ENCODE measurements at places on chromosomes 7 and 10.

- DNase-seq: no peak
These were observed 692.5 kb downstream of the INHBA start for GRCh38 chr7:41010418-41010817.

GRCh38 chr10:96369890-96370583 is 11.2 kb upstream of the OPALIN start:
- no peak for DNase-seq

DNA sequence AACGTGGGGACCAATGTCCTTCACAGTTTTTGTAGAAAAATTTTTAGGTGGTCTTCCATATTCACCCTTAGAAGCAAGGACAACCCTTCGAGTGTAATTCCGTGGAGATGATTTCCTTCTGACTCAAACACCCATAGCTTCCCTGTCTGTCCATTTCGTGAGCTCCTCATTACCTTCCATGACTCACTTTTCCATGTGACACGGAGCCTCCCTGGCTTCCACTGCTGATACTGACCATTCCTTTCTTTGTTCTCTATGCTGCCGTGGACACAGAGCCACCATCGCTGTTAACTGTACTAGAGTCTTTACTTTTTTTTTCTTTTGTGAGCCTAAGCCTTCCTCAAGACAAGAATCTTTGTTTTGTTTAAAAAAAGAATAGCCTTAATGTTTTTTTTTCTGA is 12.5 kb upstream of the ARMS2 start:
- DNase-seq: no peak

DNA sequence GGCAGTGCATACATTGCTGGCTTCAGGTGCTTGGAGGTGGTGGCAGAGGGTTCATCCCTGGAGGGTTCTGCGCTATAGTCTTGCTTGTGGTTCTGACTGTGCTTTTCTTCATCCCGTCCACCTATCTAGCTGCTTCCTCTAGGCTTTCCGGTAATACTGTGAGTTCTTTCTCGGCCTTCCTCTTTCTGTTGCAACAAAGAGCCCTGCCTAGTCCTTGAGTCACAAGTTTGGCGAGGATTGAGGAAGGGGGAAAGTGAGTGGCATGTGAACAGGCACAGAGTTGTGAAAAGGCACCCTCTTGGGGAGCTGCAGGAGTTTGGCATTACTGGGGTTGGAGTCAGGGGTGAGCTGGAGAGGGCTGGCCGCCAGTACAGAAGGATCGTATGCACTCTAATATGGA is 123.0 kb downstream of the SH2D4B start:
- DNase-seq: peak; percentile 6

GRCh38 chr7:150736864-150737263 is 354 bp upstream of the GIMAP5 start:
- no peak for DNase-seq

DNA sequence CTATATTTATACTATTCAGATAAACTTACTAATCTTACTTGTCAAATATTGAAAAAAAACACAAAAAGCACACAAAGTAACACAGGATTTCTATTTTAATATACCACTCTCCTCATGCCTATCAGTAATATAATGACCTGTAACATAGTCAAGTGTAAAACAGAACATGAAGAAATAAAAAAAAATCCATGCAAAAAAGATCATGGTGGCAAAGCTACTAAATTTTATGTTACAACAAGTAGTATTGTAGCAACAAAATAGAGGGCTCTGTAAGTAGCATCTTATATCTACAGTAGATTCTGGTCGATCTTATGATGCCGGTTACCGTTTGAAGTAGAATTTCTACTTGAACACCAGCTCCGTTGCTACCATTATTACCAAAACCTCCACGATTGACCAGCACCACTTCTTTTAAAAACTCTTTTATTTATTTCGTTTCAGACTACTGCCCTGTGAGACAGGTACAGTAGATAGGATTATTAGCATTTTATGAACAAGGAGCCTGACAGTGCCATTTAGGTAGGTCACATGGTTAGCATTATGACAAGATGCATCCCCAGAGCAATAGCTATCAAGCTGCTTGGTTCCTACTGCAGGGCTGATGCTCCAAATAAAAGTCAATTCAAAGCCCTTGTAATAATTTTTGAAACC is 2.1 kb downstream of the CPED1 start:
- DNase-seq: no peak

DNA sequence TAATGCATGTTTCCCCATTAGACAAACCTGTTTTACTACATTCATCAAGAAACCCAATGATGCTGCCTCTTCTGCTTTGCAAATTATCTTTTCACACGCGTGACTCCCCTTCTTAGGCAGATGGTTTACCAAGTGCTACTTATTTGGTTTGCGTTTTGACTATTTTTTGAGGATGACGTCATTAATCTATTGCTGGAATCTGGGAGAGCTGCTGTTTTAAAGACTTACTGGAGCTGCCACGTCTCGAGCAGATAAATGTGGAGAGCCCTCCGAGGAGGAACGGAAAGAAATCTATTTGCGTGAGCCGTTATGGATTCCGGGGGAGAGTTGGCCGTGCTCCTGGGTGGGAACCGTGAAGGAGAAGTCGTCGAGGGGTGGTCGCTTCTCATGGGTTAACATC is 19.7 kb downstream of the INSYN2A start:
- DNase-seq: no peak

DNA sequence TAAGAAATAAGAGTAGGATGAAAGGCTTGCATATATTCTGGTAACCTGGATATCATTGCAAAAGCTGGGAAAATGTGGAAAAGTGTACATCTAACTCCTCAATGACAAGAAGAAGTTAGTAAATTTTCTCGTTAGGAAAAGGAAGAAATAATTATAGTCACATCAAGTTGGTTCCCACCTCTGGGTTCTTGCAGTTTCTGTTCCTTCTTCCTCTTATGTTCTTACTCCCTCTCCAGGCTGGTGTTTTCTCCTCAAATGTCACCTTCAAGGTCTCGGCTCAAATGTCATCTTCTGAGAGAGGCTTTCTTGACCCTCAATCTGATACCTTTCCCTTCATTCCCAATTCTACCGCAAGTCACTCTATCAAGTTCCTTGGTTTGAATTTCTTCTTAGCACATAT is 64.4 kb downstream of the ENTPD1 start:
- DNase-seq: no peak

DNA sequence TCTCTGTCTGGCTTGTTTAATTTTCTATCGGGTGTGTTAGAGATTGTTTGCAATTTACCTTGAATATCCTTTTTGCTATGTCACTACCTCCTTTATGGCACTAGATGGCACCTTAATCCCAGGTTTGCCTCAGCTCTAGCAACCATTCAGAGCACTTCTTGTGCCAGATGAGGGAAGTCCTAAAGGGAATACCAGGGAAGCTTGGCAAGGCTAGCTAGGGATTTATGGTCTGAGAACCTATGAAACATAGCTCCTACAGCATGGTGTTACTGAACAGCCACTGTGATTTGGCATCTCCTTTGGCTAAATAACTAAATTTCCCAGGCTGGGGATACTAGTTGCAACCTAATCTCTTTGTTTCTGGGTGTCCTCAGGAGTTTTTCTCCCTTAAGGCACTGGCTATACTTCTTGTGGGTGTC is 69.0 kb upstream of the VOPP1 start:
- DNase-seq: peak; percentile 68

GRCh38 chr10:18437486-18437885 is 213.9 kb downstream of the NSUN6 start:
- DNase-seq: no peak

- no peak for DNase-seq
These were observed 257.8 kb upstream of the ZNF32 start for GRCh38 chr10:43906490-43906889.

GRCh38 chr7:237385-237784 is 45.0 kb downstream of the FAM20C start:
- no peak for DNase-seq

DNA sequence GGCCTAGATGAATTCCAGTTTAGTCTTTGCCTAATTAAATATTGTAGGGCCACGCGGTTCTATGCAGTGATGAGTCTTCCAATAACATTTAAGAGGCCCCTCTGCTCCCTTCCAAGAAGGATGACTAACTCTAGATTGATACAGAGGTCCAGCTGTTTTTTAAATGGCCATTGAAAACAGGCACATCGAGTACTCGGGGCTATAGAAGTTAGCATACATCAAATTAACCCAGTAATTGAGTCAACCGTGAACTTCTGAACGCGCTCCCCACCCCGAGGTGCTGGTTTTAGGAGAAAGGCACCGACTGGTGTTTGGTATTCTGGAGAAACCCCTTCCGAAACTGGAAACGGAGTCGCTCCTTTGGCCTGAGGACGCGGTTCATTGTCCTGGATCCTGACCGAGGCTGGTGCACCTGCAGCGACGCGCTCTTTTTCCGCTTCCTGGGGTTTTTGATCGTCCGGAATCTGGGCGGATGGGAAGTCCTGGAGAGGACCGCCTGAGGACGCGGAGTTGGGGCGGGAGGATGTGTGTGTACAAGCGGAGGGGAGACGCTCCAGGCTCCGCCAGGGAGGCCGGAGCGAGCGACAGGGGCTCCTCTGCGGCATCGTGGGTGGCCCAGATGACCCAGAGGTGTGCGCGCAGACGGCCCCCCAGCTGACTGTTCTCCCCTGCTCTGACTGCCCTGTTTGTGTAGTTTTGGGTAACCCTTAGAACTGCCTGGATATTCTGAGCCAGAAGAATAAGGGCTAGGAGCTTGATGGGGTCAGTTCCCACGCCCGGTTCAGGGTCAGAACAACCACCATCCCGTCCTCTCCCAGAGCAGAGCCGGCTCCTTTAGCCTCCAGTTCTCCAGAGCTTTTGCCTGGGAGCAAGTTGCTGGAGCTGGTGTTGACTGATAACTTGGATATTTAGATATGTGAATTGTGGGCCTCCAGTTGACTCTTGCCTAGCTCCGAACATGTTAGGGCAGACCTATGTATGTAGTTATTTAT is 711 bp downstream of the FAM221A start:
- DNase-seq: peak; percentile 62

- no peak for DNase-seq
These were observed 425.9 kb downstream of the LRMDA start for GRCh38 chr10:75857269-75857846.

GRCh38 chr7:136618818-136619217 is 249.6 kb upstream of the CHRM2 start:
- DNase-seq: no peak

DNA sequence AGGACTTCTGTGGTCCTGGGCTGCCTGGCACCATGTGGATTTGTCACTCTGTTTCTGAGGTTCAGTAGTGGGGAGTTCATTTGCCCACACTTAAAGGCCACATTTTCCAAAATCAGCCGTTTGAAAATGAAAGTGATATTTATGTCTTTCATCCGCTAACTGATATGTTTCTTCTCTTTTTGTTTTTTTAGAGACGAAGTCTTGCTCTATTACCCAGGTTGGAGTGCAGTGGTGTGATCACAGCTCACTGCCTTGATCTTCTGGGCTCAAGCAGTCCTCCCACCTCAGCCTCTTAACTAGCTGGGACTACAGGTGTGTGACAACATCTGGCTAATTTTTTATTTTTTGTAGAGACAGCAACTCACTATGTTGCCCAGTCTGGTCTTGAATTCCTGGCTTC is 58.6 kb downstream of the EBLN1 start:
- DNase-seq: no peak

GRCh38 chr7:2393706-2394105 is 9.7 kb upstream of the CHST12 start:
- no peak for DNase-seq

DNA sequence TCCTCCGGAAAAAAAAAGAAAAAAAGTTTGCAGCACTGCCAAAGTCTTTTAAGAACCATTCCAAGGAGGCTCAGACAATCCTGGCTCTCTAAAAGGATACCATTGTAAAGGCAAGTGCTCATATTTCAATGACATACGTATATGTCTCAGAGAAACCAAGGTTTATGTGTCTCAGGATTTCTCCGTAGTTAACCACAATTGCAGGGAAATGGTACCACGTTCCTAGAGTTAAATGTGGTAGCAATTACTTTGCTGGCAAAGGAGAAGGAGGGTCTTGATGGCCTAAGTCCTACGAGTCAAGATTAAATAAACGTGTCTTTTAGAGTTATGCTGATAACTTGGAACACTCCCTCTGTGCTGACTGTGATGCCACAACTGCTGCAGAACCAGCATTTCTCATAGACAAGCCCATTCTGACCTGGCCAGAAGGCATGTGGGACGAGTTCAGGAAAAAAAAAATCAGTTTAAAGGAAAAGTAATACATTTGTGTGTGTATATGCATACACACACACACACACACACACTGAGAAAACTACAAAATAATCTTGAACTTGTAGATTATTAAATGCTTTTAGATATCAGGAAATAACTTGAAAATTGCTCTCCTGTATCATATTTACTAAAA is 245.9 kb downstream of the FGFR2 start:
- DNase-seq: no peak

DNA sequence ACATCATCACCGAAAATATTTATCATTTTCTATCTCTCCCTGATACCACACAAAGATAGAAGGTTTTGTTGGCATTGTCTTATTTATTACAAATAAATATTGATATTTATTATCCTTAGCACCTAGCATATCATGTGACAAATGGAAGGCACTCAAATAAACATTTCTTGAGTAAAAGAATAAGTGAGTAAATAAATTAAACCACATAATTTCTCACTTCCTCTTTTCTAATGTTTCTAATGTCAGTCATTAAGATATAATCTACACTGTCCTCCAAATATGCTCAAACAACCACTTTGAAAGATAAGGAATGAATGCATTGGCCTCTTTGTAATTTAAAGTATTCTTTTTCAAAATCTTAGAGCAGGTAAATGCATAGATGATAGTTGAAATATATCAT is 1027.8 kb upstream of the LRRTM3 start:
- no peak for DNase-seq

DNA sequence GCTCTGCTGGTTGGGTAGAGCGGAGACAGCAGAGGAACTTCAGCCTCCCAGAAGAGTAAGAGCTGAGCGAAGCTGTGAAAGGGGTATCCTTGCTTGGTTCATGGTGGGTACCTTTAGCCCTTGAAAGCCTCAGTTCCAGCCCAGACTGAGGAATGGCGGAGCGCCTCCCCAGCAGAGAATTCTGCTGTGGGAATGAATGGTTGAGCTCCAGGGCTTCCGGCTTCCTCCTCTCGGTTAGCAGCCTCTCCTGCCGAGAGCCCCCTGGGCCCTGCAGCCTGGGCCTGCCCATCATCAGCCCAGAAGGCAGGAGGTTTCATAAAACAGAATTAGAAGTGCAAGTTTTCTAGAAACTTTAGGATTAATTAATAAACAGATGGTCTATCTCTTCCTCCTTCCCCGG is 79.9 kb upstream of the ANLN start:
- DNase-seq: no peak

GRCh38 chr7:131188367-131189339 is 139.0 kb upstream of the MKLN1 start:
- DNase-seq: peak; percentile 85

Data from CD4-positive, alpha-beta T cell treated with Interleukin-21 for 1 hour (primary cell).